Urinary bladder (tissue), 4 donors: ENCODE measurements at places on chromosomes 5 and 9. TPM values are rescaled to one million over a fixed set of nuclear protein-coding genes. Genes with fewer than 3 reads are reported as not detected.

- DNase-seq, result no peak
Observed at GRCh38 chr5:155154973-155155372, 141.4 kb downstream of the KIF4B start.

GRCh38 chr9:105027084-105027483 is 99.1 kb upstream of the ABCA1 start:
- DNase-seq, result no peak

DNA sequence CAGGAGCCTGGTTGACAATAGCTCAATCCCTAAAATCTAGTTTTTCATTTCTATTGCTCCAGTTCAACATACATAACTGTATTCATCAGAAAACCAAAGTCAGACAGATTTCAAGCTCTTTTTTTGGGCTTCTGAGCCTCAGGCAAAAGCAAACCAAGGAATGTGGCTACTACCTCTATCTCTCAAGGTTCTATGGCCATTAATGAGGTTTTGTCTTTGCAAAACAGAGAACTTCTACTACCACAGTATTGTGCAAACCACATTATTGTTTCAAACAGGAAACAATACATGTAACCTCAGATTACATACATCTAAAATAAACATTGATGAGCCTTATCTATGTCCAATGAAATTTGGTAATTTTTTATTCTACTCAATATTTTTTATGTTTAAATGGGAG is 35.5 kb upstream of the FTMT start:
- no peak for DNase-seq

GRCh38 chr5:135541807-135542502 is 6.2 kb upstream of the NEUROG1 start:
- no peak for DNase-seq

DNA sequence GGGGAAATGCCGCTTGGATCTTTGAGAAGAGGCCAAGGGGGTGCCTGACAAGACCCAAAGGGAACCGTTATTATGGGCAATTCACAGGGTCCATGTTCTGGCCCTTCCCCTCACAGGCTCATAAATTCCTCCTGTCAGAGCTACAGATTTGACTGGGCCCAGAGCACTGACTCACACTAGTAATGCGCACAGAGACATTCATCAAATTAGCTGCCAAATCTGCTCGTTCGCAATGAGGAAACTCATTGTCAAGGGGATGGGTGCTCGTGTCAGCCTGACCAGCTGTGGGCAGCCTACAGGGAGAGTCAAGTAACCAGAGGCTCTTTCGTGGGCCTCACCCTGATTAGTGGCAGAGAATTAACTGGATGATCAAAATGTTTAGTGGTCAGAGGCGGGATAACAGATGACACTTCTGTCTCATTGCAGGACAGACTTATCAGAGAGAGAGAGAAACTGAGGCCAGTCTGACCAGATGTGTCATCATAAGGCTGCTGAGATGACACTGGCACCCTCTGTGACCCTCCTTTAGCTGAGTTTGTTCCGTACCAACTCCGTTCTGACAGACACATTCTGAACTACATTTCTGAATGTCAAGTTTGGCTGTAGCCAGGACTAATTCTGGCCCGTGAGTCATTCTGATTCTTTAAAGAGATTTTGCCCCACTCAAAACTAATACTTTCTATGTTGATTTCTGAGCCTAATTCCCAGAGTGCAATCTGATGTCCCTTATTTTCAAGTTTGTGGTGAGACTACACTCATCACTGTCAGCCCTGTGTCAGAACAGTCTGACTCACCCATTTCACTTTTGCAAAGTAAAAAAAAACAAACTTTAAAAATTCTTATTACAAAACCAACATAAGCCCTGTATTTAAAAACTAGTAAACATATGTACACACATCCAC is 377.1 kb downstream of the ACTL7B start:
- DNase-seq, result no peak

- no peak for DNase-seq
Observed at GRCh38 chr9:94985649-94986048, 259.1 kb downstream of the AOPEP start.

- DNase-seq, result no peak
Observed at GRCh38 chr5:154078272-154078671, 39.5 kb downstream of the MFAP3 start.

GRCh38 chr9:114902786-114903524 is 27.4 kb downstream of the TNFSF8 start:
- DNase-seq, result no peak

DNA sequence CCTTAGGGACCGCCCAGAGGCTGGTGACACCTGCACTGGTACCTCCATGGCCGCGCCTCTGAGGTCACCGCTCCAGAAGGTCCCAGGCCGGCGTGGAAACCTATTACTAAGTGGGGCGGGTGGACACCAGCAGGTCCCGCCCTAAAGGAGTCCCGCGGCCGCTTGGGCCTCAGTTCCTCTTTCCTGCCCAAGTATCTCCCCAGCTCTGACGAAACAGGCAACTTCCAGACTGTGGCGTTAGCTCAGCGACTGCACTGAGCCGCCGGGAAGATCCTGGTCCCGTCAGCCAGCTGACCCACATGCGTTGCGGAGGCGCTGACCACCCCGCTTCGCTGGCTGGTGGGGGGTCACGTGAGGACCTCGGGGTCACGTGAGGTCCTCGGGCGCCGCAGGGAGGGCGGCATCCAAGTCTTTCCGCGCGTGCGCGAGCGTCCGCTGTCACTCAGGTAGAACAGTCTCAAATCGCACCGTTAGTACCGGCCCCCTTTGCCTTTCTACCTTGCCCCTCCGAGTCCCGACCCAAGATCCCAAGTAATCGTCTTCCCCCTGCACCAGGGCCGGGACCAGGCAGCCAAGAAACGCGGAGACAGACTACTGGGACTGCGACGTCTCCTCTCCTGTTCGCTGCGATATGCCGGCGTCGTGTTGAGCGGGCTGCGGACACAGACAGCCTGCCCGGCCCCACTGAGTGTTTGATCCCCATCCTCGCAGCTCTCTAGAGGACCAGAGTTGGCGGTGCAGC is 53.7 kb upstream of the KDM4C start:
- DNase-seq, result peak; percentile 57

- no peak for DNase-seq
Observed at GRCh38 chr5:108543486-108543885, 161.6 kb upstream of the FBXL17 start.

DNA sequence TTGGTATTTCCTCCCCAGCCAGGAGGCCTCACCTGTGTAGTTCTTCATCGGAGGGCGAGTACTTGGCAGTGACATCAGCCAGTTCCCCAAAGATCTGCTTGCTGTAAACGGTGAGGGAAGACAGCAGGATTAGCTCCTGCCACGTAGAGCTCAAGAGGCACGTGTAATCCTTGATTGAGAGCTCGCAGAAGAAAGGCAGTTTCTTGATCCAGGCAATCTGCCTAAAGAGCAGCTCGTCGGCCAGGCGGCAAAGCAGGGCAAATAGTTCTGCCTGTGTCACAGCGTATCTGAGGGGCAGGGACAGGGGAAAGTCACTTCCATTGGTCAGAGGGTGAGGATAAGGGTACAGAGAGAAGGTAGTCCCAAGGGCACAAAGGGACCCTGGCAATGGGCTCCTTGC is 28.6 kb upstream of the NR5A1 start:
- DNase-seq, result no peak

- no peak for DNase-seq
Observed at GRCh38 chr9:84513979-84514378, 155.6 kb upstream of the NTRK2 start.

- DNase-seq, result no peak
Observed at GRCh38 chr9:14693251-14693861, at the start of gene ZDHHC21. ZDHHC21 (minus strand) TSS chr9:14693432; CDS start chr9:14674340, 19,092 bp downstream.

GRCh38 chr5:166493040-166493439 is 1798.4 kb upstream of the WWC1 start:
- no peak for DNase-seq

DNA sequence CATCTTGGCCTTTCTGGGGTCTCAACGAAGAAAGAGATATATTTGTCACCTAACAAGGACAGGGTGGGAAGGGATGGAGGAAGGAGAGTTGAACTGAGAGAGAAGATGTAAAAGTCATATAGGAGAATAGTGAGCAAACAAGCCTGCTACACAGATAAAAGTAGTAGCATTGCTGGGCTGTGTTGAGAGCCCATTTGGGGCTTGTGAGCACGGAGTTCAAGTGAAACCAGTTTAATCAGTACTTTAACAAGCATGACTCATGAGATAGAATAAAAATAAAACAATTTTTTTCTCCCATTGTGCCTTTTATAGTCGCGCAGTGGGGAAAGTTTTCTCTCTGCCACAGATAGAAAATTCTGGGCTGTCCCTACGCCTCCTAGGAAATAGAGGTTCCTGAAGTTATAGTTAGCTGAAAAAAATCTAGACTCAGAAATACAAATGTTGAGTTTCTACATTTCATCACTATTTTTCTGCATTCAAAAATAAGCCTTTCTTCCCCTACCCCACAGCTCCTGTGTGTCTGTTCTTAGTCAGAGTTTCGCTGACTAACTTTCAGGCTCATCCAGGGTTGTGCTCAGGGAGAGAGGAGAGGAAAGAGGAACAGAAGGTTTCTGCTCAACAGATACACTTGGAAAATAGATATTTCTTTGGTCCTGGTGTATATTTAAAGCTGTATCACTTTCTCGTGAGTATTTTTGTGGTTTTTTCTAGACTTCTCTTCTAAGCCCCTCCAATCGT is 395.8 kb upstream of the ADAMTSL1 start:
- no peak for DNase-seq

- DNase-seq, result no peak
Observed at GRCh38 chr9:129368444-129368978, 190.4 kb upstream of the IER5L start.

DNA sequence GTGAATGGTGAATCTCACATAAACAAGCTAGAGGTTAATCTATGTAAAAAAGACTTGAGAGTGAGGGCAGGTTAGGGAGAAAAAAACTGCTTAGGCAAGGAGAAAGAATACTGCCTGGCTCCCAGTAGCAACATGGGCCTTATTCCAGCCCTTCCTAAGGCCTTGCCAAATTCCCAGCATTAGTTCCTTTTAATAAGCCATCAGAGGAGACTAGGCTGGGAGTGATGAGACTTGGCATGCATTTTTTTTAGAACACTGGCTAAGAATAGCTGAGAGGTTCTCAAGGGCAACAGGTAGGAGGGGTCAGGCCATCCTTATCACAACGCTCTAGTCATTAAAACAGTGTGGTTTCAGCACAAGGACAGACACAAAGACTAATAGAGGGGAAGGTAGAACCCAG is 20.9 kb upstream of the ZBTB43 start:
- no peak for DNase-seq

DNA sequence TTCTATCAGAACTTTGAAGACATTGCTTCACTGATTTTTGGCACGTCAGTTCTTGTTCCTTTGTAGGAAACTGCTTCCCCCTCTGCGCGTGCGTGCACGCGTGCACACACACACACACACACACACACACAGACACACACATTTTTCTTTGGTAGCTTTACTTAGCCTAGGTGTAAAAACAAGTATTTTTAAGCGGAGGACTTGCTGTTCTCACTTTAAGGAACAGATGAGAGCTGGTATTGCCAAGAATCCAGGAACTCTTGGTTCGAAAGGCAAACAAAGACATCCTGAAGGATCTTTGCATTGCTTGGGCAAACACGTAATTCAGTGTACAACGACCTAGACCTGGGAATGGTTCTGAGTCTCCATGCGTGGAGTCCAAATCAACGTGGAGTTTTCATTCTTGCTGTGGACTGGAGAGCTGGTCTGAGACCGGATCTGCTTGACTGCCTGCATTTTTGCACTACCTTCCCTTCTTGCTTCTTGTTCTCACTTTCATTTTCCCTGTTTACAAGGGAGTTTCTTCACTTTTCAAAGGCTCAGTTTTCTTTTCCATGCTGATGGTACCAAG is 8.2 kb downstream of the TMEM268 start:
- peak; percentile 31 for DNase-seq

GRCh38 chr9:6355728-6356127 is 27.6 kb downstream of the TPD52L3 start:
- DNase-seq, result no peak

GRCh38 chr5:173712609-173713175 is 96.2 kb upstream of the BOD1 start:
- DNase-seq, result no peak

GRCh38 chr5:109921735-109922380 is 232.1 kb downstream of the MAN2A1 start:
- no peak for DNase-seq

GRCh38 chr5:14234204-14234603 is 91.1 kb downstream of the TRIO start:
- no peak for DNase-seq

- no peak for DNase-seq
Observed at GRCh38 chr5:138903130-138903775, 28.1 kb upstream of the LRRTM2 start.

- peak; percentile 17 for DNase-seq
Observed at GRCh38 chr5:35803191-35803651, 53.5 kb upstream of the IL7R start.

DNA sequence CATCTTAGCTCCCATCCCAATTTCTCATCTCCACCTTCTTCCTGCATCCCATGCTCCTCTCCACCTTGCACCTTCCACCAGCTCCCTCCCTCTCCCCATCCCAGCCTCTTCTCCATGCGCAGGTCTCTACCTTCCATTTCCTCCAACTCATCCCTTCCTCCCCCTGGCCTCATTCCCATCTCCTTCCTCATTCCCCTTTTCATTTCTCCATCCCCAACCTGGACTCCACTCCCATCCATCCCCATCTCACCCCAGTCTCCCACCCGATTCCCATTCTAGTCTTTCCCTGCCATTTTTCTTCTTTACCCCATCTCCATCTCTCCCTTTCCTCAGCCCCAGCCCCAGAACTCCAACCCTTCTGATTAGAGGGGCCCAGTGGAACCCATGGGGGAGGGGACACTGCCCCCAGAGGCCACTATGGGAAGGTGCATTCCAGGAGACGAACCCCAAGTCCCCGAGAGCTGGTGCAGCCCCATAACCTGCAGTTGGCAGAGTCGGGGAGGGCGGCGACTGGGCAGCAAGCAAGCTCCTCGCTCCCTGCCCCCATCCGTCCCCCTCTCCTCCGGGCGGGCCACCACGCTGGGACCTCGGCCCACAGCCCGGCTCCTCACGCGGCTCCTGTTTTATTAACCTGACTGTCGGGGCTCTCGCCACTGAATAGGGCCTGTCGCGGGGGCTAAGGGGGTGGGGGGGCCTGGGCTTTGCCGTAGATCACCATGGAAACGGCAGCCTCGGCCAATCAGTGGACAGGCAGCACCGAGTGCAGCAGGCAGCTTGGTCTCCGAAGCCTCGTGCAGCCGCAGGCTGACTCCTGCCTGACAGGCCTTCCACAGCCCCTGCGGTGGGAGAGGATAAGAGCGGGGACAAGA is 66.7 kb downstream of the PCDH1 start:
- no peak for DNase-seq

The POLR3G gene
- total RNA-seq, result 4.0 TPM

The TPPP gene
- 4.1 TPM for total RNA-seq

The RALGPS1 gene
- total RNA-seq, result 21.8 TPM

The PDE4D gene
- 253 TPM for total RNA-seq

The CEL gene
- total RNA-seq, result 0.95 TPM

The SPATA31C2 gene
- not detected for total RNA-seq

The SLC34A1 gene
- total RNA-seq, result not detected

The CYLC2 gene
- not detected for total RNA-seq
